NCI-H187 treated with DMSO at 0.1 percent for 48 hours (cell line): ENCODE measurements at places on chromosomes 16 and 17.

- DNase-seq, result no peak
Observed at GRCh38 chr16:78291604-78292003, 192.2 kb downstream of the WWOX start.

GRCh38 chr17:37796076-37796475 lies 51.2 kb upstream of the HNF1B start:
- no peak for DNase-seq

GRCh38 chr16:2194166-2194834 lies 2.1 kb downstream of the CASKIN1 start:
- no peak for DNase-seq

- no peak for DNase-seq
Observed at GRCh38 chr17:67377488-67378453, 690 bp downstream of the PITPNC1 start.

- DNase-seq, result no peak
Observed at GRCh38 chr17:79220713-79221291, 146.2 kb downstream of the ENGASE start.

DNA sequence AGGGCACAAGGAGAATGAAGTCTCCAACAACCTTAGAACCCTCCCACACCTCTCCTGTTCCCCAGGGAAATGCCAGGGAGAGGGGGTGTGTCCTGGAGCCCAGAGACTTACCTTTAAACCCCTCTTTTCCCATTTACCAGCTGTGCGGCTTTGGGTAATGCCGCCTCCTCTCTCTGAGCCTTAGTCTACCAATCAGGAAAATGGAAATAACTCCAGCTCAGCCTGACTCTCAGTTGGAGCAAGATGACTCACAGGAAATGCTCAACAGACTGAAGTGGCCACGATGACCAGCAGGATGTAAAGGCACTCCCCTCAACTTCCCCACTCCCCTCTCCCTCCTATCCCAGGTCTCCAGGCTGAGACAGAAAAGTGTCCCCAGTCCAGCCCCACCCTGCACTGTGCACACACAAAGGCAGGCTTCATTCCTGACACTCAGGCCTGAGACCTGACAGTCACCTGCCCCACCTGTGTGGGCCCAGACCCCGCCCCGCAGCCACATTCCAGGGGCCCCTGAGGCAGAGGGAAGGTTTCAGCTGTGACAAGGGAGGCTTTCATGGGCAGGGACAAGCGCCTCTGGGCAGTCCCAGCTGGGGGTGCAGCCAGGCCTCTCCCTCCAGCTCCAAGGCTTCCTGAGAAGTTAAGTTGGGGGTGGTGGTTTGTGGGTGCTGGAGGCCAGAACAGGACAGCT lies 3.0 kb upstream of the KRT15 start:
- DNase-seq, result no peak

DNA sequence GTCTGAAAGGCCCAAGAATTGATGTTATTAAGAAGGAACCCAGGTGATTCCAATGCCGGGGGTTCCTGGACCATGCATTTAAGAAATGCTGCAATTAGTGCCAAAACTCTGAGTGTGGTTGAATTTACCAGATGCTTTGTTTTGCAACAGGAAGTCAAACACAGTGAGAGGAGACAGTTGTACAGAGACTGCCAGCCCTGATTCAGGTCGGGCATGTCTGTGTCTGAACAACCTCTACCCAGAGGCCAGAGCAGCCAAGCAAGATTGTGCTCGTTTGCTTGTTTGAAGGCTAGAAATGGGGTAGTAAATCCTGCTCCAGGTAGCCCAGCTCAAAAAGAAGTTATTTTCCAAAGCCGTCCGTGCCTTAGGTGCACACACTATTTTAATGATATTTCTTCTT lies 412.4 kb upstream of the ERCC4 start:
- DNase-seq, result no peak

GRCh38 chr17:29042026-29042678 lies 789 bp upstream of the PIPOX start:
- DNase-seq, result no peak

DNA sequence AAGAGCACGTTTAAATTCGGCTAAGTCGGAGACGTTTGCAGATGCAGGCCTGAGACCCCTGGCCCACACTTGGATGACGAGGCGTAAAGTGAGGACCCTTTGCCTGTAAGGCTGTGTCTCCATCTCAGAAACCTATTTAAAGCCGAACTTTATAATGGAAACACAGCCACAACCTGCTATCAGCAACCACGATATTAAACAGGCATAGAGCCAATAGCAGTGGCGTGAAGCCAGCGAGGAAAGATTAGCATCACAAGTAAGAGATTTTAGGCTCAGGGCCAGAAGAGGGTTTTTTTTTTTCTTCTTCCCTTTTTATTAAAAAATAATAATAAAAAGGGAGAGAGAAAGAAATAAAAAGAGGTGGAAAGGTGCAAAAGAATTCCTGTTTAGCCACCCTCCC lies 111.3 kb upstream of the NOL11 start:
- no peak for DNase-seq

- DNase-seq, result no peak
Observed at GRCh38 chr17:81461607-81462500, 50.7 kb downstream of the ACTG1 start.

DNA sequence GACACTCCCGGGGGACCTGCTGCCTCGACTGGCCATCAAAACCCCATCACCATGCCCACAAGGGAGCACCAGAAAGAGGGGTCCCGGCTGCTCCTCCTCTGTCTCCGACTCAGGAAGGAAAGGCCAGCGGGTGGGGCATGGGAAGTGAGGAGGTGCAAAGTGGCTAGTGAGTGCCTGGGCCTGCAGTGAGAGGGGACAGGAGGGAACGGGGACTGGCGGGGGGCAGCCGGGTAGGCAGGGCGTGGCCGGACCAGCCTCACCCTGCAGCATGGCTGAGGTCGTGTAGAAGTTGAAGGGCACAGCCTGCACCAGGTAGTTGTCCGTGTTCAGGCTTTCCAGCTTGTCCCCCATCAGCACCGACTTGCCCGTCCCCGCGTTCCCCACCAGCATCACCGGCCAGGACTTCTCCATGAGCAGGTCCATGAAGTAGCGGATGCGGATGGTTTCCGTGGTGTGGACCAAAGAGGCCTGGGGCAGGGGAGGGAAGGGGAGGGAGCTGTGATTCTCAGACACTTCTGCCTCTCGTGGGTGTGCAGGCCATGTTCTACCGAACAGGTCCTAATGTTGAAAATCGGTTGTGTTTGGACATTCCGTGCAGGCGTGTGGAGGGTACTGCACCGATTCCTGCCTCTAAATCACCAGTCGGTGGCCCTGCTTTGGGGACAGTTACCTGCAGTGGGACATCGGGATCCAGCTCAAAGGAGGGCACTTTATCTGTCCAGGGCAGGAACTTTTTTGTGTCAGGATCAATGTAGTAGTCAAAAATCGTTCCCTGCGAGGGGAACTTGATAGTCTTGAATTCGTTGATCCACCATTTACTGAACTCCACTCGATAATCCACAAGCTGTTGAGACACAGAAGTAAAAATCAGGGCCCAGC lies 91.7 kb downstream of the DNAH17 start:
- no peak for DNase-seq

GRCh38 chr16:2910441-2910969 lies 1.2 kb upstream of the FLYWCH1 start:
- DNase-seq, result no peak

DNA sequence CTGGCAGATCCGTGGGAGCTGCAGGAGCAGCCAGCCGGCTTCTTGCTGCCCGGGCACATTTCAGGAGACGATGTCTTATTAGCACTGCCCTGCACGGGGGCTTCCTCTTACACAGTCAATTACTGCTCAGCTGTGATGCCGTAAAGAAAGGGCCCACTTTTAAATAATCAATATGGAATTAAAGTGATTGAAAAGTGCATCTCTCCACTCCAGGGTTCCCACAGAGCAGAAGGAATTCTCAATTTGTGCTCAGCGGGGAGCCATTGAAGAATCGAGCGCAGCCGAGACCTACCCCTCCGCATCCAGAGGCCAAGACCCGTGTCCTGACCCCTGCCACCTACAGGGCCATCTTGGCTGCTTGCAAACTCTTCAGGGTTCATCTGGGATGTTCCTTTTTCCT lies 399.4 kb upstream of the C16orf82 start:
- no peak for DNase-seq

DNA sequence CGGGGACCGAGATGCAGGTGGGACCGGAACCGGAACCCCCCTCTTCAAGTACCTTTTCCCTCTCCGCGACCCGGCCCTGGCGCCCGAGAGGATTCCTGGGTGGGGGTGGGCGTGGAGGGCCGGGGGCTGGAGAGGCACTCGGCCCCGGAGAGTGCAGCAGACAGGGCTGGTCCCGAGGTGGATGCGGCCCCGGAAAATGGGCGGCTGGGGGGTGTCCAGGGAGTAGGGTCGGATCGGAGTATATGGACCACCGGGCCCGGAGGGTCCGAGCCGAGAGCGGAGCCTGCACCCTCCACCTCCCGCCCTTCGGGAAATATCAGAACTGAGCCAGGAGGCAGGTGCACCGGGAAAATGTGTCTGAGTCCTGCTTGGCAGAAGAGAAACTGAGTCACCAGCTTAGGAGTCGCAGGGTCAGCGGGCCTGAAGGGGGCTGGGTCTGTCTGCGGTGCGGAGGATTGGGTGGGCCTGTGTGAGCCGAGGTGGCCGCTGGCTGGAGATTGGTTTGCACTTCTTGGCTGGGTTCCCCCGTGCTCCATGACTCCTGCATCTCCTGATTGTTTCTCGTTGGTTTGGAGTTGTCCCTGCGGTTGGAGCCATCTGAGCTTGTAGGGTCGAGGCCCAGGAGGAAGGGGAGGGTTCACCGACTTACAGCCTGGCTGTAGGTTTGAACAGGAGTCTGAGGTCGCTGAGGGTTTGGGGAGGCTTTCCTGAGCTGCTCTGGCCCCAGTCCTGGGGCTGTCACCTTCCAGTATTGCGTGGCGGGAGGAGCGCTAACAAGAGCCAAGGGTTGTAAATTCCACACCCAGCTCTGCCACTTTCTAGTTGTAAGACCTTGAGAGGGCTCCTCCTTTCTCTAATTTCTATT lies 518 bp downstream of the SH2B1 start:
- DNase-seq, result no peak

- DNase-seq, result no peak
Observed at GRCh38 chr17:68835071-68835470, 120.1 kb downstream of the ABCA8 start.

- DNase-seq, result no peak
Observed at GRCh38 chr17:3667366-3668278, 756 bp downstream of the TAX1BP3 start.

DNA sequence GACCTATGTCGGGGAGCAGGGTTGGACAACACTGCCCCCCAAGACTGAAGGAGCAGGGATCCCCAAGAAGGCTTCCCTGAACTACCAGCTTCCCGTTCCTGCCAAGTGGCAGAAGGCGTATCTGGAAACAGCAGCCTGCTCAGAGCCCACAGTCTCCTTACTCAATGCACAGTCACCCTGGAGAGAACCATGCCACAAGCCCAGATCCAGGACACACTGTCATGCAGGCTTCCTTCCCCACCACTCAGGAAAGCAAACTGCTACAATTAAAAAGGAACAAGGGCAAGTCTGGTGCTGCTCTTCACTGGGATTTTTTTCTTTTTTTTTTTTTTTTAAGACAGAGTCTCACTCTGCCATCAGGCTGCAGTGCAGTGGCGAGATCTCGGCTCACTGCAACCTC lies 8.2 kb downstream of the WDR45B start:
- DNase-seq, result no peak

- DNase-seq, result no peak
Observed at GRCh38 chr17:50153650-50154575, 3.4 kb upstream of the PPP1R9B start.

DNA sequence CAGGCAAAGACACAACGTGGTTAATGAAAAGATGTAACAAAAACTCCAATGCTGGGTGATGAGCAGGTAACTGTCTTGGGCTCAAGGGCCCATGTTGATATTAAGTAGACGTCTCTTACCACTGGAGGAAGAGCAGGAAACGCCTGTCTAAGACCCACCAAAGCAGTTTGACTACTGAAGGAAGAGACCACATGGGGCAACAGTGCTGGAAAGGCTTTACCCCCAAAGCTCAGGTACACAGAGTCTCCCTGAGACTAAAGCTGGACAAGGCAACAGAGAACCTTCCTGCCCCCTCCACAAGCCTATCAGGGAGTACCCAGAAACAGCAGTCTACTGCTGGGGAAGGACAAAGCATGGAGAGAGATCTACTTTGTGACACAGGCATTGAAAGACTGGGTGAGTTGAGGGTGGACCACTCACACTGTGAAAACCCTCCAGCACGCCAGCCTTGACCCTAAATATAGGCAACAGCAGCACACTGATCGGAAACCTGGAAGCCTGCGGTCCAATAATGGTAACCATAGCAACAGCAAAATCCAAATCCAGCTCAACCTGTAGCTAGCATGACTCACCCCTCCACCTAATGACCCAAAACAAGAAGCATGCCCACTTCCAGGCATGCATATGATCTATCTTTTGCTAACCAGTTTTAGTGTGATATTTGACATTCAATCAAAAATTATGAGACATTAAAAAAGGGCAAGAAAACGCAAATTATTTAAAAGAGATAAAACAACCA lies 270.5 kb upstream of the SDK2 start:
- DNase-seq, result no peak

DNA sequence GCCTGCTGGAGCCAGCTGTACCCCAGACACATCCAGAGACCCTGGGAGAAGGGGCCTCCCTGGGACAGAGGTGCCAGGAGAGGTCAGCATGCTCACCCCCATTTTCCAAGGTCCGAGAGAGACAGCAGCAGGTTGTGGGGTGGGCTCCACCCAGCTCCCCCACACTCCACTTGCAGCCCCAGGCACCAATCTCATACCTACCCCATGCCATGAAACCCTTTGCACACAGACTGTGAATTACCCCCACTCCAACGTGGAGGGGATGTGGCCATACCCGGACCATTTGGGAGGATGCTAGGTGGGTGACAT lies 34.0 kb downstream of the ZFPM1 start:
- DNase-seq, result no peak

- DNase-seq, result no peak
Observed at GRCh38 chr16:84929421-84930297, 81.7 kb downstream of the ZDHHC7 start.

DNA sequence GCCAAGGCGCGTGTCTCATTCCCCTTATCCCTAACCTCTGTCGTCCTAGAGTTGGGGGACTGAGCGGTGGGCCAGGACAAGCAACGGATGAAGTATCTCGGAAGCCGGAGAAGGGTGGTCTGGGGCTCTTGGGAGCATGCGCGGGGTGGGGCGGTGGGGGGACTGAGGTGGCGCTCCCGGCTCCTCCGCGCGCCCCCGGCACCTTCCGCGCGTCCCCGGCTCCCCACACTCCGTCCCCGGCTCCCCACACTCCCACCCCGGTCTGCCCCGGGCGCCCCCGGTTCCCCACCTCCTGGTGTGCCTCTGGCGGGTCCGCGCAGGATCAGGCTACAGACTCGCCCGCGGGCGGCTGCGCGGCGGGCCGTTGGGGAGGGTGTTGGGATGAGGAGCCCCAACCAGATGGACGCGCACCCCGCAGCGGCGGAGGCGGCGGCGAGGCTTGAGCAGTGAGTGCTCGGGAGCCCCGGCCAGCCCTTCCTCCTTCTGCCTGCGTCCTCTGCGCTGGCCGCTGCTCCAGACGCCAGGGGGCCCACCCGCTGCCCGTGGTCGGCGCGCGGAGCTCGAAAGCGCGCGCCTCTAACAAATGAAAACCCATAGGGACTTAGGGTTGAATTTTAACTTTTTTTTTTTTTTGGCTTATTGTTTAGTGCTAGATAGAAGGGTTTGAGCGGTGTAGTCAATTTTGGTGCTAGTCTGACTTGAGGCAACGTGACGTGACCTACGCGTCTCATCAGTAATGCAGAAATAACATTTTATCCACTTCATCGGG lies 5.6 kb upstream of the CRYM start:
- DNase-seq, result no peak
